Gastroesophageal sphincter (tissue), 4 donors: ENCODE measurements at places on chromosomes 11 and 22. TPM values are rescaled to one million over a fixed set of nuclear protein-coding genes. Genes with fewer than 3 reads are reported as not detected.

DNA sequence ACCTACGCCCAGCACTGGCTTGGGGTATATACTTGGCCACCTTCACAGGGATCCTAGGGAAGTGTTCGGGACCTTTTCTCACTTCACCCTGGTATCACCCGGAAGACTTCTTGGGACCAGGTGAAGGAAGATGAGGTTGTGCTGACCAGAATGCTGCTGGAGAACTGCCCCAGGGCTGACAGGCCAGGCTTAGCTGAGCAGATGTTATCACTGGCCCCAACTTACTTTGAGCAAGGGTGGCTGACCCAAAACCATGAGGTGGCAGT, 4.5 kb downstream of the FTH1 start:
- ATAC-seq = no peak

DNA sequence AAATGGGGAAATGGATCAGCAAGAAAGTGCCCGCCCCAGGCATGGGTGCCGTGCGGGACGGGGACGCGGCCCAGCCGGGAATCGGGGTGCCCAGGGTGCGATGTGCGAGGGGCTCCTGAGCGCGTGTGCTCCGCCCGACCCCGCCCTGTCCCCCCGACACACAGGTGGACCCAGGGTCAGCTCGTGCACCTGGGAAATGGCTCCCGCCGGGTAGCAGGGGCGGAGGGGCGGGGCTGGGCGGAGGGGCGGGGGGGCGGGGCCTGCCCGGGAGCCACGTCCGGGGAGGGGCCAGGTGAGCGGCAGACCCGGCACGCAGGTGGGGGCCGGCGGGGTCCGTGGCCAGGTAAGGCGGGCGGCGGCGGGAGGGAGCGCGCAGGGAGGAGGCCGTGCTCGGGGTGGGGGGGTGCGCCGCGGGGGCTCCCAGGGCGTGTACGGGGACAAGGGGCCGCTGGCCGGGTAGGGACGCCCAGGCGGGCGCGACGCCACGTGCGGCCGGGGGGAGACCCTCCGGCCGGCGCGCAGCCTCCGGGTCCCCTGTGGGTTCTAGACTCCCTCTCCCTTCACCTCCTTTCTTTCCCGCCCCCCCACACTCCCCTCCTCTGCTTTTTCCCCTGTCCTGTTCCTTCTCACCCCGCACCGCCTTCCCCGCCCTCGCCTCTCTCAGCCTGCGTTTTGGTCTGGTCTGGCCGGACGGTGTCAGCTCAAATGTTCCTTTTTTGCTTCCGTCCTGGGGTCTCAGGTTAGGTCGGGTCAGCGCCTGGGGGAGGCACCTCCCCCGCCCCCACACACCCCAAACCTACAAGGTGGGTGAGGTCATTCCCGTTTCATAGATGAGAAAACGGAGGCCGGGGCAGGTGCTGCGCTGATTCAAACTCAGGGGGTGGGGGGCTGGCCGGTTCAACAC, at the start of gene ARHGAP8:
Gene ARHGAP8, plus strand, starts transcription at position 291 of the 904 bp plus-strand sequence. CDS start 33,953 bp downstream, outside the sequence.
- ATAC-seq = no peak

- ATAC-seq = no peak
Measured at GRCh38 chr22:42548597-42549330, 5.0 kb upstream of the SERHL2 start.

DNA sequence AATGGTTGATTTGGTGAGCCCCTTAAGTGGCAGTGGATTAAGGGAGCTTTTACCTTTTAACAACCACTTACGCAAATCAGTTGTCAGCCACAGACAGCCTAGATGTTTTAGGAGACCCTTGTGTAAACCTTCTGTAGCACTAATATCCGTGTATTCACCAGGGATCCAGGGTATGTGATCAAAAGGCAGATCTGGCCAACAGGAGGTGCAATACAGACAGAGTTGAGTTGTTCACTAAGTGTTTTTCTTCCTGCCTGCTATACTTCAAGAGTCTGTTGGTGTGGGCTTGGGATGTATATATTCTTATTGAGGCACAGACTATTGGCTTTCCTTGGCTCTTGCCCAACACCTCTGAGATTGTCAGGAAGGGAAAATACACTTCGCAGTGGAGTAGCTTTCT, 175.1 kb downstream of the FAT3 start:
- no peak for ATAC-seq

- ATAC-seq = no peak
Measured at GRCh38 chr11:112293614-112294013, 33.0 kb upstream of the PLET1 start.

CLDN5 gene
- total RNA-seq = 149 TPM

WT1 gene
- 1.6 TPM for total RNA-seq

RIMBP3C gene
- 0.16 TPM for total RNA-seq

GP1BB gene
- 2.7 TPM for total RNA-seq

TENM4 gene
- total RNA-seq = 12.3 TPM

OR51E2 gene
- 0.67 TPM for total RNA-seq
